CD4-positive, alpha-beta memory T cell (primary cell): ENCODE measurements at places on chromosomes 2 and 18. TPM values are rescaled to one million over a fixed set of nuclear protein-coding genes. Genes with fewer than 3 reads are reported as not detected.
A peak's percentile ranks its signal among the peaks of the same experiment; 100 is the strongest.

The TRIM43 gene
- total RNA-seq = not detected

DNA sequence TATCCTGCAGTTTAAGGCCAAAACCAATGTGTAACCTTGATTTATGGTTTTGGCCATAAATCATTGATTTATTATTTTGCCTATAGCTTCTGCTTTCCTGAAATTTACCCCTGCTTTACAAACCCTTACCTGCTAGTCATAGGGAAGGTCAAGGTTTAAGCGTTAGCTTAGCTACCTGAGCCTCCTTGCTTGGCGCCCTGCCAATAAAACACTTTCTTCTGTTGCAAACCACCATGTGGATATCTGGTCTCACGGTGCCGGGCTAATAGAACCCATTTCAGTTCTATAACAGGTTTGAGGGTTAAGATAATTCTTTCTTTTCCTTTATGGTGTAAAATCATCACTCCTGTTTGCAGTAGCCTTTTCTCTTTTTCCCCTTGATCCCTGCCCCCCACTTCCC is 72.2 kb downstream of the PDK1 start:
- no peak for DNase-seq

The CFLAR gene
- total RNA-seq = 222 TPM

DNA sequence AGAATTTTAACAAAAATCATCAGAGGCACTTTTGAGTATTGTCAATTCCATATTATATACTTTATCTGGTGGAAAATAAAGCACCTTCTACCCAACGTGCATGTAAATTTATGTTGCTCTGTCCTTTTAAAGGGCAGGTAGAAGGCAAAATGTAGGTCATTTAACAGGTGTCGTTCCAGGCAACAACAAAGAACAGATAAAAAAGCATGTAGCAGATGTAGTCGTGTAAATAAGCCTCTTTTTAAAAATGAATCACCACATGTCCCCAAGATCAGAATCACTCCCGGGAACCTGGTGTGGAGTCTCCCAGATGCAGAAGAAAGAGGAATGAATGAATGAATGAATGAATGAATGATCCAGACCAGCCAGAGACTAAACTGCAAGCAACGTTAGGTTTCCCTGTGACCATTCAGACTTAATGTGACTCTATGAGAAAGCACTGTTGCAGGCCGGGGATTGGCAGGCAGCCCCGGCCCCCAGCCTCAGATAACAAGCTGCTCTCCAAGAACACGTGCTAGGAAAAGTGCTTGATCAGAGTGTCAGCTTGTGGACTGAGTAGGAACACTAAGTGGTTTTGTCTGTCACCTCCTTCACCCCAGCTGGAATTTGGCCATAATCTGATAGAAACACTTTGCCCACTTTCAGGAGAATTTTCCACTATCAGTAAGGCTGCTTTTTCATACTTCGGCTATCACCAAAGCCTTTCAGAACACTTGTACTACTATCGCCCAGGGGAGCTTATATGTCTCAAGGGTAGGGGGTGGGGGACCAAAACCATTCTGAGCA is 100.6 kb downstream of the CDK15 start:
- no peak for DNase-seq

GRCh38 chr2:159043710-159044109 is 75.3 kb downstream of the TANC1 start:
- no peak for DNase-seq

DNA sequence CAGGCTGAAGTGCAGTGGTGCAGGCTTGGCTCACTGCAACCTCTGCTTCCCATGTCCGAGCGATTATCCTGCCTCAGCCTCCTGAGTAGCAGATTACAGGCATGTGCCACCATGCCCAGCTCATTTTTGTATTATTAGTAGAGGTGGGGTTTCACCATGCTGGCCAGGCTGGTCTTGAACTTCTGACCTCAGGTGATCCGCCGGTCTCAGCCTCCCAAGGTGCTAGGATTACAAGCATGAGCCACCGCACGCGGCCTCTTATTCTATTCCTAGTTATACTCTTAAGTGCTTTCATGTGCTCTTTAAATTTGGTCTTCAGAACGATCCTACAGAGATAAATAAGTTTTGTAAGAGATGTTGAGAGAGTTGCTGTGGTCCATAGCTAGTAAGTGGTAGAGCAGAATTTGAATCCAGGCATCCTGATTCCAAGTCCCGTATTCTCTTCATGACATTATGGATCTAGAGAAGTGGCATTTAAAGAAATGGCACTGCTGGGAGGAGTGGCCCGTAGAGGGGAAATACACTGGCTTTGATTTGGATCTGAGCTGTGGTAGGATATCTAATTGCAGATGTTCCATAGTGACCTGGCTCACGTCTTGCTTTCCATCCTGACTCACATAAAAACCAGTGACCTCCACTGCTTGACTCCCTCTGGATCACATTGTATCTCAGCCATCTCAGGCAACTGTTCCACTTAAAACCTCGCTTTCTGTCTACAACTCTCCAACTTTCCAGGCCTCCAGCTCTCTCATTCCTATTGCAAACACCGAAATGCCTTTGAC is 22.8 kb upstream of the ME2 start:
- DNase-seq = no peak

The DUSP19 gene
- 3.7 TPM for total RNA-seq

DNA sequence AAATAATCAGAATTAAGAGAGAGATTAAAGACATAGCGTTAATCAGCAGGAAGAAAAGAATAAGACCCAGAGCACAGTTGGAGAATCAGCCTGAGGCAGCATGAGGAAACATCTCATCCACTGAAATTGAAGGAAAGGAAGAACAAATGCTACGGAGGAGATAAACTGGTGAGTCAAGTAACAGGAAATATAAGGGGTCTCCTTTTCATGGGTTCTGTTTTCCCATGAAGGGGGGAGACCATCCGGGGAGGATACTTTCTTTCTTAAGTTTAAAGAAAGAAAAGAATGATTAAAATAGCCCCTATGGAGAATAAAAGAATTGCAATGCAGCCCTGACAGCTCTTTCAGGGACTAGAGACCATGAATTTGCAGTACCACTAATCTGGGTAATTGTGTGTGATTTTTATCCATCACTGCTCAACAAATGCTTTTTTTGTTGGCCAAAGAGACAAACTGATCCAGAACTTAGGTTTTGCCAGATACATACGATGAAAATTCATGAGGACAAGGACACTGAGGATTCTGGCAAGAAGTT is 17.7 kb downstream of the ROCK2 start:
- no peak for DNase-seq

DNA sequence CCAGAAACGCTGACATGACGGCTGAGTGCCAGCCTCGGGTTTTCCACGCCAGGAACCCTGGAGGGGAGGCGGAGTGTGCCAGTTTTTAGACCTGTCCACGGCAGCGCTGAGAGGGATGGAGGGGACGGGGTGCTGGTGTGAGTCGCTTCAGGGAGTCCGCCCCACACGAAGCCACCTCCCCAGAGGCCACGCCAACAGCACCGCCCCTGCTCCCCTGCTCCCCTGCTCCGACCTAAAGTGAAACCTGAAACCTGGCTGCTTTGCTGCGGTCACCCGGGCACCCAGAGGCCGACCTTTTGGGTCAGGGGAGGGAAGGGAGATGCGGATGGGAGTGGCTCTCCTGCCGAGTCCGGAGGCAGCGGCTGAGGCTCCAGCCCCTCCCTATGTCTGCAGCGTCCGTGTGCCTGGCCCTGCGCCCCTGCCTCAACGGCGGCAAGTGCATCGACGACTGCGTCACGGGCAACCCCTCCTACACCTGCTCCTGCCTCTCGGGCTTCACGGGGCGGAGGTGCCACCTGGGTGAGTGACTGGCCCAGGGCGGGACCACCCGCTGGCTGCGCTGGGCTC is 38.1 kb downstream of the SNED1 start:
- DNase-seq = peak; percentile 74

The LOXHD1 gene
- total RNA-seq = not detected

DNA sequence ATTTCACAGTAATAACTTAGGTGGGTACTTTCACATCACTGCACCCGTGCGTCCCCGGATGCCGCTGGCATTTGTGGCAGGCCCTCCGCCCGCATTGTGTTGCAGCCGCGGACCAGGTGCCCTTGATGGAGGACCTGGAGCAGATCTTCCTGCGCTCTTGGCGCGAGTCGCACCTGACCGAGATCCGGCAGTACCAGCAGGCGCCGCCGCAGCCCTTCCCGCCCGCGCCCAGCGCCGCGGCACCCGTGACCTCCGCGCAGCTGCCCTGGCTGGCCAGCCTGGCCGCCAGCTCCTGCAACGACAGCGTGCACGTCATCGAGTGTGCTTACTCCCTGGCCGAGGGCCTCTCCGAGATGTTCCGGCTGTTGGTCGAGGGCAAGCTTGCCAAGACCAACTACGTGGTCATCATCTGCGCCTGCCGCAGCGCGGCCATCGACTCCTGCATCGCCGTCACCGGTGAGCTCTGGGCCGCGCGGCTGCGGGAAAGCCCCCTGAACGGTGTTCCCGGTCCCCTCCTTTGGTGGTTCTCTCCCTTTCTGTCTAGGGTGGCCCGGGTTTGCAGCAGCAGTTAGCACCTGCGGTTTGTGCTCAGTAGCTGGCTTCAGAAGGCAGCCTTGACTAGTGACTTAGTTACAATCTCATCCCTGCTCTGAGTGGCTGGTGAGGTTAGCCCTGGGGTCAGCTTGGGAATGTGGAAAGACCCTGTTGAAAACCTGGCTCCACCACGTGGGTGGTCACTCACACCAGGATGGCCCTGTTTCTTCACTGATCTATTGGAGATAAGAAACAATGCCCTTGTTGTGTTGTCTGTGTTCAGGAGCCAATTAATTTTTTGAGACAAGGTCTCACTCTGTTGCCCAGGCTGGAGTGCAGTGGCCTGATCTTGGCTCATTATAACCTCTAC is 59.1 kb downstream of the GREB1 start:
- no peak for DNase-seq

GRCh38 chr2:85936421-85937068 is 47.8 kb upstream of the ST3GAL5 start:
- DNase-seq = no peak

DNA sequence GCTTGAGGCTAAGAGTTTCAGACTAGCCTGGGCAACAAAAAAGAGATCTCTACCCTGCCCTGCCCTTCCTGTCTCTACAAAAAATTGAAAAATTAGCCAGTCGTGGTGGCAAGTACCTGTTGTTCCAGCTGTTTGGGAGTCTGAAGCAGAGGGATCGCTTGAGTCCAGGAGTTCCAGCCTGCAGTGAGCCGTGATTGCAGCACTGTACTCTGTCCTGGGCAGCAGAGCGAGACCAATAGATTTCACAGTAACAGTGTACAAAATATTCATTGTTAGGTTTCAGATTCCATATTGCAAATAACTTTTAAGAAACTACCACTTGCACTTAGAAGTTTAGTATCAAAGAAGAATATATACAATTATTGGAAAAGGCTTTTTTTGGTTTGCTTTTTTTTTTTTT is 54.3 kb downstream of the B3GNT2 start:
- no peak for DNase-seq

GRCh38 chr2:176699098-176699497 is 429.9 kb downstream of the MTX2 start:
- DNase-seq = no peak

DNA sequence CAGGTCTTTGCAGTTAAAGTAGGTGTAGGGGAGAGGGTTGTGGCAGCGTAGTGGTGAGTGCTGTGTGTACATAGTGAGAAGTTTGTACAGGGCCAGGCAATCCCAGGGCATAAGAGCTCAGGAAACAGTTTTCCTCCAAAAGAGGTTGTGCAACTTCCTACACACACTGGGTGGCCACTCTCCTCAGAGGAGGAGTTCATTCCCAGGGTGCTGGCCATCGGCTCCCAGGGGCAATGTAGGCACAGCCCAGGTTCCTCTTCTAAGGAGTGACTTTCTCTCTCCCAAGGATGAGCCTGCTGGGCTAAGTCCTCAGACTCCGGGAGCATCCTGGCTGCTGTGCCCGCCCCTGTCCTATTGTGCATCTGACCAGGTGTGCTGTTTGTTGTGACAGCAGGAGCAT is 3.0 kb downstream of the ACOXL start:
- DNase-seq = no peak

DNA sequence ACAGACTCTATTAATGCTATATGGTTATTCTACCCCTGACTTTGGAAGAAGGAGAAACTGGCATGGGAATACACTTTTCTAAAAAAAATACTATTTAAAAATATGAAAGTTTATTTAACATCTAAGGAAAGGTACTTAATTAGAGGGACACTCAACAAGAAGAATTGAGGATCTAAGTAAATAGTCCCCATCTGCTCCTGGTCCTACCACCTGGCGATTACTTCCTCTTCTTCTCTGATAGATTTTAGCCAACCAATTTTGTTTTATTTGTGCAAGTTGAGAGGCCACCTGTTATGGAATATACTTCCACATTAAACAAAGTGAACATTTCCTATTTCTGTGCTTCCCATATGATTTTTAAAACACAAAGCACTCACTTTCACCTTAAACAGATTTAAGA is 111.7 kb downstream of the BCL2 start:
- no peak for DNase-seq

- no peak for DNase-seq
These were observed 12.6 kb downstream of the KLHL23 start for GRCh38 chr2:169746240-169746639.

DNA sequence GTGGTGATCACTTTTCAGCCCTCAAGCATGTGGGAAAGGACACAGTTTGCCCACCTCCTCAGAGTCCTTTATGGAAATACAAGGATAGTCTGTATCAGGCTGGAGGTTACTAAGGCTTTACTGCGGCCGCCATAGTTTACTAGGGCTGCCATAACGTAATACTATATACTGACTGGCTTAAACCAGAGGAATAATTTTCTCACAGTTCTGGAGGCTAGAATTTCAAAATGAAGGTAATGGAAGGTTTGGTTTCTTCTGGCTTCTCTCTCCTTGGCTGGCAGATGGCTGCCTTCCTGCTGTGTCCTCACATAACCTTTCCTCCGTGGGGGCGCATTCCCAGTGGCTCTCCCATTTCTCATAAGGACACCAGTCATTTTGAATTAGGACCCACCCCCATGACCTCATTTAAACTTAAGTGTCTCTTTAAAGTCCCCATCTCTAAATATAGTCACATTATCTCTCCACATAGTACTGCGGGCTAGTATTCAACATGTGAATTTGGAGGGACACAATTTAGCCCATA is 12.5 kb upstream of the ATIC start:
- no peak for DNase-seq

DNA sequence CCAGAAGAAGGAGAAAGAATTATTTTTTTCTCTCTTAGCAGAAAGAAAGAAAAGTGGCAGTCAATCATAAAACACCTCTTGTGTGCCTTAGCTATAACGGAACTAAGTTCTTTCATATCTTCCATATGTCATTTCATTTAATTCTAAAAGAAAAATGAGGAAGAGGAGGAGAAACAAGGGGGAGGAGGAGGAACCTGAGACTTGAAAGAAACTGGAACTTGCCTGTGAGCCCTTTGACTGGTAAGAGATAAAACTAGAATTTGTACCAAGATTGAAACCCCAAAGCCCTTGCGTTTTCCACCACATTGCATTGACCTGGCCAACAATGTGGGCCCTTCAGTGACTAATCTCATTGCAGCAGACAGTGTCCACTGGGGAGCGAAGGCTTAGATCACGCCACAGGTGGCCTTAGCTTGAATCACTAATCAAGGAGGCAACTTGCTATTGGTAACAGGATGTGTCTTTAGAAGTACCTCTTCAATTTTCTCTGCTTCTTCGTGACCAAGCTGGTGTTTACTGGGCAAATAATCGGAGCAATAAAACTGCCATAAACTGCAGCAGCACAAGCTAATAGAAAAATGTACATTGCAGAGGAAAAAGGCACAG is 307.9 kb downstream of the CLIP4 start:
- no peak for DNase-seq
